Fibroblast of skin of right quadriceps (primary cell): ENCODE measurements at places on chromosomes 2 and 18.

DNA sequence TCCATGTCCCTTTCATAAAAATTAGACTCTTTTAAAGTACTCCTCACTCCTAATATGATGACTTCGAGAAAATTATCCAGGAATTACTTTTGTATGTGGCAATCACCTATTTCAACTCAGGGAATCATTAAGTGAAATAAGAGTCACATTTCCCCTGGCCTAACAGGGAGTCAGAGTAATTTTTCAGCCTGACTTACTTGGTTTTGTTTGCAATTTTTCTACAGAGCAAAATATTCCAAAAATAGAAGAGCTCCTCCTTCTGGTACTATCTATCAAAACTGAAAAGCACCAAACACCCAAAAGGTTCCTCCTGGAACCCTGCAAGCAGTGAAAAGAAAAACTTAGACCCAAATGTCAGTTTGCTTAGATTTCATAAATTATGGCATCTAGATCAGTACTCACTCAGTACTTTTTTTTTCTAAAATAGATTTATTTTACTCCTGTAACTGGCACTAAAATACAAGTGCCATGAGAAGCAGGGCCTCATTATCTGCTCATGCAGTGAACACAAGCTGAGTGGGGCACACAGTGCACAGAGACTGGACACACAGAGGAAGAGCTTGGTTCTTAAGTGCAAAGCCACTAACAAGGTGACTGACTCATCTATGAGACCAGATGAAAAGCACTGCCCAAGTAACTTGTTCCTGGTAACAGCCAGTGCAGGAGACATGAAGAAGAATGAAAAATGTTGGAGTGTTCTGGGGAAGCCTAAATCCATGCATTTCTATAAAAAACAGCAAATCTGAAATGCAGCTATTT is 28.7 kb downstream of the ACAA2 start:
- DNase-seq = peak; percentile 18

DNA sequence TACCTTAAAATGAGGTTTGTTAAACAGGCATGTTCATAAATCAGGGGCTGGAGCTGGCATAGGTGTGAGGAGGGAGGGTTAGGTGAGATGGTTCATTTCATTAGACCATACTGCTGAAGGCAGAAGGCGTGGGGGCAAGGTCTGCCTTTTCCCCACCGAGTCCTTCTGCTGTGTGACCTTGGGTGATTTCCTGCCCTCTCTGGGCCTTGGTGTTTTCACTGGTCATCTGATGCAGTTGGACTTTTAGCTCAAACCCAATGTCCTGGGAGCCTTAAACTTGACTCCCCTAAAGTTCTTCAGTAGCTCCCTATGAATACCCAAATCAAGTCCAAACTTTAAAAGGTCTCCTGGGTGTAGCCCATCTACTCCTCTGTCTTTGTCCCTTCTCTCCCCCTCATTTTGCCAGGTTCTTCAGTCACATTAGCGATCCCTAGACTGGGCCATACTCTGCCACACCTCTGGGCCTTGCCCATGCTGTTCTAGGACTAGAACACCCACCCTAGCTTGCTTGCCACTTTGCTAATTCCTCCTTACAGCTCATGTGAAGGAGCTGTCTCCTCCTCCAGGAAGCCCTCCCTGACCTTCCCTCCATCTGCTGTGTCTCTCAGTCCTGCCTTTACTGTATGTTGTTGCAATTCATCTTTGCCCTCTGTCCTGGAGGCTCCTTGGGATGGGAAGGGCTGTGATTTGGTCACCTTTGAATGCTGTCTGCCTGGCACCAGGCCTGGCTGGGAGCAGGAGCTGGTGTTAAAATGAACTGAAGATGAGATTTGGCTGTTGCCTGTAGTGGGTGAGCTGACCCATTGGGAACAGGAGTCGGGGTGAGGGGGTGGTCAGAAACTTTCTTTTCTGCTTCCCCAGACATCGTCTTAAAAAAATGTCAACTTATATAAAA is 85.4 kb upstream of the HS6ST1 start:
- no peak for DNase-seq

GRCh38 chr18:21194871-21195771 is 46.9 kb upstream of the GREB1L start:
- peak; percentile 35 for DNase-seq

GRCh38 chr2:172985139-172985892 is 90.3 kb upstream of the MAP3K20 start:
- no peak for DNase-seq

GRCh38 chr18:46294318-46294717 is 190.1 kb downstream of the HAUS1 start:
- DNase-seq = no peak

DNA sequence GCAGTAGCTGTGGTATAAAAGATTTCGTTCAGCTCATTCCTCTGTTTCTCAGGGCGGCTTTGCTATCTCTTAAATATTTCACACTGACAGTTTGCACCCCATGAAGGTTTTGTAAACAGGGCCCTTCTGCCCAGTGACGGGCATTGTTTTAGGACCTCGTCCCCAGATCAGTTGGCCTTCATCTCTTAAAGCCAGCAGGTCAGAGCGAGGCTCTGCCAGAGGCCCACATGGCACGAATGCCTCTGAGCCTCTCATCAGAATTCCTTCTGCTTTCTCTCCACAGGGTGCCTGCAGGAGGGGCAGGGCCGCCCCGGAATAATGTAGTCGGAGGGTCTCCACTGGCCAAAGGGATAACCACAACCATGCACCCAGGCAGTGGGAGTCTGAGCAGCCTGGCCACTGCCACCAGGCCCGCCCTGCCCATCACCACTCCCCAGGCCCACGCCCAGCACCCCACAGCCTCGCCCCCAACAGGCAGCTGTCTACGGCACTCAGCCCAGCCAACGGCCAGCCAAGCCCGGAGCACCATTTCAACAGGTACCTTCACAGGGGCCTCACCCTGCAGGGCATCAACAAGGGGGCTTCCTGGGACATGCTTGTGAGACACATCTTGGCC is 177.0 kb downstream of the SEPTIN10 start:
- DNase-seq = no peak

DNA sequence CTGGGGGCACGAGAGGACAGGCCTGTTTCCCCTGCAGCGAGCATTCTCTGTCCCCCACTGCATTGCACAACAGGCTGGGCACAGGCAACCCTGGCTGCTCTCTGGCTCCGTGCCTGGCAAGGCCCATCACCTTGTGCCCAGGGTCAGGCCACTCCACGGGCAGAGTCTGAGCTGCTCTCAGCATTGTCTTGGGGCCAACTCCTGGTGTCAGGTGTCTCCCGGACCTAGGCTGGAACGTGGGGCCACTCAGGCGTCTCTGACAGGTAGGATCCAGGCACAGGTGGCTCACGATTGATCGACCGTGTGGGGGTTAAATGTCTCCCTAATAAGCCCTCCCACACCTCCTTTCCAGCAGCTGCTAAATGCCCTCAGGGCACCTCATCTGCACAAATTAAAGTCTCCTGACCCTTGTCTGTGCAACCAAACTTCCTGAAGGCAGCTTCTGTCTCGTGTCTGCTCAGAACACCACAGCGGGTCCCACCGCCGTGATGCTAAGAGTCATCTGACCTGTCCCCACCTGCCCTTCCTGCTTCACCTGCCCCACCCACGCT is 66.6 kb upstream of the GPC1 start:
- no peak for DNase-seq

GRCh38 chr2:241932899-241933178 is 63.3 kb downstream of the RTP5 start:
- DNase-seq = no peak

DNA sequence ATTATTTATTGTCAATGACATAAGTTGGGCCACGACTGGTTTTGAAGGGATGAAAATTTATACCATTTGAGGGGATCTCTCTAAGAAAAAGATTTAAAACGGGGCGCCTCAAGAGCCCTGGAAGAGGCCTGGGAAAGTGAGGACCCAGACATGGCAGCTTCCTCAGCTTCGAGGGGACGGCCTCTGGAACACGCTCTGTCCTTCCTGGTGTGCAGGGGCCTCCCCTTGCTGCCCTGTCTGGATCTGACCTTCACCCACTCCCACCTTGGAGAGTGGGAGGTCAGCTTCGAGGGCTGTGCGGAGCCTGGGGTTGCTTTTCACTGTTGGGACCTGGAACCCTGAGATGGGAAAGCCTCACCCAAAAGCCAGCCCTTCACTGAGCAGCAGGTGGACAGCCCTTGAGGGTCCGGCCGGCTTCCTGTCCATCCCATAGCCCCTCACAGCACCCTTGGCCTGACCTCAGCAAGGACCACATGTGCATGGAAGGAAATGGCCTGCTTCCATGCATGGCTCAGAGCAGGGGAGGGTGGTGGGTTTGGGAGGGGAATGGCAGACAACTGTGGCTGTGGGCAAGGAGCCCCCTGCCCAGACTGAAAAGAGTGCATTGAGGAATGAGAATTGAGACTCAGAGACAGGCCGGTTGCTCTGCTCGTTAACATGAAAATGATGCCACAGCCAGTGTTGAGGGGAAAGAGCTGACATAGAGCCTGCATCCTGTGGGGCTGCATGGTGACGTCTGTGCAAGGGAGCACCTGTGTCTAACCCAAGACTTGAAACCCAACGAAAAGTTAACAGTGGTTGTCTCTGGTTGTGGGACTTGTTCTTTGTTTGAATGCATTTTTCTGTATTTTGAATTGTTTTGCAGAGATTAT is 16.3 kb downstream of the FBLN7 start:
- no peak for DNase-seq

DNA sequence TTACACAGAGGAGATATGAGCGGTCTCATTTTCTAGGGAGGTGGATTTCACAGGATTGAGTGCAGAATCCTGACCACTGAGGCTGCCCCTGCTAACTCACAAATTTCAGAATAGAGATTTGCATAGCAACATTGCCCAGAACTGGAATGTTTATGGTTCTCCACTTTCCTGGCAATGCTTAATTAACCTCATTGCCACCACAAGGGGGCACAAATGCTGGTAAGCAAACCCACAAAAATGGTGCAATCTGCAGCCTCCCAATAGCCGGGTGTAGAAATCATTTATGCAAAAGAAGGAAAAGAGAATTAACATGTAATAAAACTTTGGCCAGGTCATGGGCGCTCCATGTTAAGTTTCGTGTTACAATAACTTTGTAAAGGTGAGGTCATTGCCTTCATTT is 112.4 kb downstream of the CYRIA start:
- peak; percentile 6 for DNase-seq

DNA sequence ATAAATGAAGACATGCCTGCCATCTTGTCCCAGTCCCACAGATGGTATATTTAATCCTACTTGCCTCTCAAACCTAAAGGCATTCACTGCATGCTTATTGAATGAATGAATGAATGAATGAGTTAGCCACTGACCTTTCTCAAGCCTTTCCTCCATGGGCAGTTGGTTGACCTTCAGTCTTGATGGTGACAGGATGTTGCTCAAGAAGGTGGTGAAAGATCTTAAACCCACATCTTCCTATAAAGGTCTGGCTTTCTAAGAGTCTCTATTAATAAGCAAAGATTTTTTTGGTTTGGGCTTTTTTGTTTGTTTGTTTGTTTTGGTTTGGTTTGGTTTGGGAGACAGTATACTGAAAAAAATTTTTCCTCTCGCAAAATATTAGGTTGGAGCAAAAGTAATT is 41.7 kb downstream of the KIAA2012 start:
- DNase-seq = no peak

DNA sequence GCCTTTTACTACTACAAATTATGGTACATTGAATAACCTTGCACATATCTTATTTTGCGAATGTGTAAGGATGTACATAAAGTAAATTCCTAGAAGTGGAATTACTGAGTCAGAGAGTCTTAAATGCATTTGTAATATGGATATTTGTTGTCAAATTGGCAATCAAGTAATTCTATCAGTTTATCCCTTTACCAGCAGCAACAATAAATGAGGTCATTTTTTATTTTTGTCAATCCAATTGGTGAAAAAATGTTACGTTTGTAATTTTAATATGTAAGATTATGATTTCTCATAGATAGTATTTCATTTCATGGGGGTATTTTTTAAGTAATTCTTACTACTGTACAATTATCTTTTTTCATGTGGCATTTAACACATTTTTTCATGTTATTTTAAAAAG is 14.8 kb downstream of the PPIG start:
- DNase-seq = no peak

DNA sequence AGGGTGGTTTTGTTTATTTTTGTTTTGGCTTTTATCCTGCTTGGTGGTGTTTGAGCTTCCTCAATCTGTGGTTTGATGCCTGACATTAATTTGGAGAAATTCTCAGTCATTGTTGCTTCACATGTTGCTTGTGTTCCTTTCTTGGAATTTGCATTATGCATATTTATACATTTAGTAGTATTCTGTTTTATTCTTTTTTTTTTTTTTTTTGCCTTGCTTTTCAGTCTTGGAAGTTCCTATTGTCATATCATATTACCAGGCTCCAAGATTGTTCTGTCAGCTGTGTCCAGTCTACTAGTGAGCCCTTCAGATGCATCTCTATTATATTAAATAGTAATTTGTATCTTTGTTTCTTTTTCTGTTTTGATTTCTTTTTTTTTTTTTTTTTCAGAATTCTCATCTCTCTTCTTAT is 77.0 kb downstream of the EPC2 start:
- peak; percentile 42 for DNase-seq

DNA sequence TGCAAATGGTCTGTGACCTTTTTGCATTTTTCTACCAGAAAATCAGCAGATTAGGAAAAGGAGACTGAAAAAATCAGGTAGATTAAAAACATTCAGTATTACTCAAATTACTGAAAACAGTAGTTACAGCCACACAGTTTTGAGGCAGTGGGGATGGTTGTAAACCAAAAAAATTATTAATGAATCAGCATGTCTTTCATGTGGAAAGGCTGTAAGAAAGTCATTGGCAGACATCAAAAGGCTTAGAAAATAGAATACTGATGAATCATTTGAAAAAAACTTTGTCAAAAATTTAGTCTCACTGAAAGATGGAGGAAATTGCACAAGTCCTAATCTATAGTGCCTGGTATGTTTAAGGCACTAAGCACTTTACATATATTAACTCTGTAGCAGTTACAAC is 133.9 kb upstream of the GCFC2 start:
- DNase-seq = peak; percentile 8

DNA sequence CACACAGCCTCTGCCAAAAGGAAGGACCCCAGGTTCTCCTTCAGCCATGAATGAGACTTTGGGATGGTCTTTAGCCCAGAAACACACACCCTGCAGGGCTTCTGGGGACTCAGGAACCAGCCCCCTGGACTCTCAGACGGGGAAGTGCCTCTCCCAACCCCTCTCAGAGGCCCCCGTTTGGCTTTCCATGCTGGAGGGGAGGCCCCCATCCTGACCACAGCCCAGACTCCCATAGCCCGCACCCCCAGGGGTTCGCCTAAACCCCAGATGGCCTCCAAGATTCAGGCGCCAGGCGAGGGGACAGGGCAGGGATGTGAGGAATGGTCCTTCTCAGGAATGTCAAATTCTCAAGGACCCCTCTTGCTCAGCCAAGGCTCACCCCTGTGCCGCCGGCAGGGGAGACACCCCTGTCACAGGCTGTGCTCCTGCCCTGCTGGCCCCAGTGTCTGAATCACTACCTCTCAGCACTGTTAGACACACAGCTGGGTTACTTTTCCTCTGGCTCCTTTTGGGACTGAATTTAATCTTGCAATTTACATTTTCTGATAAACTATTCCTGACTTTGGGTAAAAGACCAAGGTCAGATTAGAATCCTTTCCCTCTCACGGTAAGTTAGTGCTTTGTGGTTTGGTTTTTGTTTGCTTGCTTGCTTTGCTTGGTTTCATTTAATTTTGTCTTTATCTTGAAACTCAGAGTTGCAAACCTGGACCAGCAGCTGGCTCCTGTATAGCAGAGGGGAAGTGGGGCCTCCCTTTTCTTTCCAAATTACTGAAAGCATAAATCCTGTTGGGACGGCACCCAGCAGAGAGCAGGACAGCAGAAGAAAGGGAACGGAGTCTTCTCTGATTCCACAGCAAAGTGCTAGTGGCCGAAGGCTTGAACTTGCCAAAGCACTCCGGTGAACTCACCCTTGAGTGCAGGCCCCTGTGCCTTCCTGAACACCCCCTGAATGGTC is 198.9 kb upstream of the RAB6C start:
- no peak for DNase-seq

- no peak for DNase-seq
These were observed 126.0 kb downstream of the SP100 start for GRCh38 chr2:230541934-230542380.
